ENCODE measurements at places on chromosomes 4 and X.

DNA sequence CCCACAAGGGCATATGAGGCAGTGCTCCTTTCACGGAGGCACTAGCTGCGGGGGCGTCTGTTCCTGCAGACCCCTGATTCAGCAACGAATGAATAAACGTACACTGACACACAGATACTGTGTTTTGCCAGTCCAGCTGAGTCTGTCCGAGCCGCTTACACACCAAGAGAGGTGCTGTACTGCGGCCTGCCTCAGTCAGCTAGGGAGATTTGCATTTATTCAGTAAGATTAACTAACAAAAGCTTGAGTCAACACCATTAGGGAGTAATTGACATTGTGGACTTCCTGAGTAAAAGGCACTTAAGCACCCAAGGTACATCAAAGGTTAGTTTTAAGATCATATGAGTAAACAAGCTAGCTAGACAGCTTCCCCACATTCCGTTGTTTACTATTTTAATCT, 31.0 kb upstream of the BEX4 start:
- DNase-seq: no peak

GRCh38 chr4:165301833-165302232, 25.6 kb upstream of the MSMO1 start:
- no peak for DNase-seq

- DNase-seq: no peak
These were observed 15.1 kb upstream of the NKX3-2 start for GRCh38 chr4:13559413-13559812.

DNA sequence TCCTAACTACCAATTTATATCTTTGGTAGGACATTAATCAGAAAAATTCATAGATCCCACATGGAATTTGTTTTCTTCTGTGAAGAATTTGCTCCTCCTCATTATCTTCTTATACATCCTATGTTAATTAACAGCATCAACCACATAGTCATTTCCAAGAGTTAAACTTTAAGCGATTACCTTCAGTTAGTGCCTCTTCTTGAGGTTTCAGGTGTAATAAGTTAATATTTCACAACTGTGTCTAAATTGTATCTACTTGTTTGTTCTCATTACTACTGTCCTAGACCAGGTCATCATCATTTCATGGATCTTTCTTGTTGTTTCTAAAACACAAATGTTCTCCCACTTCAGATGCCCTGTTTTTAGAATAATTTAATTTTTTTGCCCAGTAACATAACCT, 457.9 kb downstream of the FAT4 start:
- no peak for DNase-seq

- DNase-seq: no peak
These were observed 12.8 kb downstream of the TMPRSS11E start for GRCh38 chr4:68460085-68460484.

- DNase-seq: no peak
These were observed 46.7 kb downstream of the RUFY3 start for GRCh38 chr4:70768301-70768948.

- no peak for DNase-seq
These were observed 119.2 kb downstream of the IRF2 start for GRCh38 chr4:184355111-184355604.

GRCh38 chr4:158079661-158080060, 93.2 kb downstream of the GASK1B start:
- no peak for DNase-seq

GRCh38 chr4:54063229-54063628, 1.2 kb downstream of the CHIC2 start:
- DNase-seq: no peak

GRCh38 chr4:102247041-102247440, 98.2 kb downstream of the SLC39A8 start:
- no peak for DNase-seq

GRCh38 chrX:43121637-43122036, 343.7 kb upstream of the PPP1R2C start:
- no peak for DNase-seq

- DNase-seq: no peak
These were observed 477.6 kb upstream of the INTU start for GRCh38 chr4:127155116-127155515.

DNA sequence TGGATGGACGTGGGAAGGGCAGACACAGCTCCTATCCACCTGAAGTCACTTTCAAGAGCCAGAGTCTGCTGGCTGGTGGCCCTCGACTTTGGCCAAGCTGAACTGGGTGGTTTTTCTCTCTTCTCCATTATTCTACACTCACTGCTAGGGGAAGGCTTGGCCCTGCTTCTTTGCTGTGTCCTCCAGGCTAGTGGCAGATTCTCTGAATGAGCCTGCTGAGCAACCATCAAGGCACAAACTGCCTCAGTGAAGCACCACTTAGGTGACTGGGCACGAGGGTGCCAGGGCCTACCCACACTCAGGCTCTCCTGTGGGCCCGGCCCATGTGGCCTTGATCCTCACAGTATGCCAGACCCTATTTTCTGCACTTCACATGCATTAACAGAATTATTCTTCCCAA, 92.0 kb downstream of the PJA1 start:
- no peak for DNase-seq

DNA sequence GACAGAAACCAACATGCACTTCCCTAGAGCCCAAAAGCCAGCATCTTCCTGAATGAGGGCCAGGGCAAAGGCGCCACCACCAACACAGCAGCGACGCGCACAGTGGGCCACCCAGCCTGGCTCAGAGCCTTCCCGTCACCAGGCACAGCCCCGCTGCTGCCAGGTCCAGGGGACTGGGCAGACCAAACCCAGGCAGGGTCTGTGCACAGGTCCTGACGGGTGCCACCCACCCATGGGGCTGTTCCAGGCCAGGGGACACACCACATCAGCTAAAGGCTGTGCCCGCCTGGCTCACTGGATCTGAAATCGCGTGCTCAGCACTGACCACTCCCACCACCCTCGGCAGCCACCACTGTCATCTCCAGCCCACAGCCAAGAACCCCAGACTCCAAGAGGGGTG, 13.8 kb downstream of the FAM53A start:
- no peak for DNase-seq

GRCh38 chr4:21949073-21949457, 493 bp upstream of the KCNIP4 start:
- DNase-seq: no peak

DNA sequence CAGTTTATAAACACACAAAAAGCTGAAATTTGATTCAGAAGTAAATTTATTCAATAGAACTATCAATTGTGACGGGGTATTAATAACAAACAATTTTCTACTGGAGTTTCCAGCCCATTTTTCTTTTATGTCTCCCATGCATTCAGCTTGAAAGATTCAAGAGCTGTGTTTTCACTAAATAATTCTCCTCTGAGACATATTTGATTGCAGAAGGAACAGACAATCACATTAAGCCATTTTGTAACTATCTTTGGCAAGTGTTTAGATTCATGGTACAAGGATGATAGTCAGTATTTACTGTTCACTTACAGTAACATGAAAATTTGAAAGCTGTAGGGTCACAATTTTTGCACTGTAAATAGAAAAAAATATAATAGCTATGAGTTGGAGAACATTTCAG, 198.4 kb upstream of the TACR3 start:
- no peak for DNase-seq

DNA sequence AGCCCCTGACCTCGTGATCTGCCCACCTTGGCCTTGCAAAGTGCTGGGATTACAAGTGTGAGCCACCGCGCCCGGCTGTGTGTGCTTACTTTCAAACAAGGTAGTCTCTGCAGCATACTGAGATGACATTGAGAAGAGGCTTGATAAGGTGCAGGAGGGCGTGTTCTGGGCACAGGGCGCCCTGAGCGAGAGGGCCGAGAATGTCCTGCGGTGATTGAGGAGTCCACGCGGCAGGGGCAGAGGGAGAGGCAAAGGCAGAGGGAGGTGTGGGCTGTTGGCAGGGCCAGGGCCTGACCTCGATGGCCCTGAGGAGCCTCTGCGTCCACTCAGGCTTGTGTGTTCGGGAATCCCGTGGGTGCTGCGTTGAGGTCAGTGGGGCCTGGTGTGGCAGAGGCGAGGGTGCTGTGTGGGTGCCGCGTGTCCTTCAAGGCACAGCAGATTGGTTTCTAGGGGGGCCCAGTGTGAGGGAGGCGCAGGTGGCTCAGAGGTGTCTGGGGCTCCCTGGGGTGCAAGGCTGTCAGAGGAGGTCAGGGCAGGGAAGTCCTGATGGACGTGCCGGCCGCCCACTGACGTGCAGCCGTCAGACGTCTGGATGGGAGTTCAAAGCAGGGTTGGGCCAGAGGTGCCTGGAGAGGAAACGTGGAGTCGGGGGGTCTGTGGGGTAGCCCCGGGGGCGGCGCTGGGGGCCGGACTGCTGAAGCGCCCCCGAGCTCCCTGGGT, 12.1 kb downstream of the PCGF3 start:
- DNase-seq: no peak

- peak; percentile 33 for DNase-seq
These were observed 127.4 kb upstream of the SFRP2 start for GRCh38 chr4:153916273-153916755.

DNA sequence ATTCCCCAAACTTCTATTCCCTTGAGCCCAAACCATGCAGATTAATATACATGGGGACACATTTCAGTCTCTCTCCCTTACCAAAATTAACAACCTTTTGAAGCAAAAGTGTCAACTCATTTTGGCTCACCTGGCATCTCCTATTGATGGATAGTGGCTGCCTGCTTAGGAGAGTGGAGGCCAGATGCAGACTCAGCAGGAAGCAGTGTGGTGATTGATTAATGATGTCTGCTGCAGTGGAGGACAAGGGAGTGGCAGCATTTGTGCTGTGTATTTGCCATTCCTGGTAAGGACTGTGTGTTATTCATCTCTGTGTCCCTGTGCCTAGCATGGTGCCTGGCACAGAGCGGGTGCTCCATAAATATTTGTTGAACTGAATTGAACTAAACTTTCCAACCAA, 590.1 kb downstream of the RAB28 start:
- DNase-seq: no peak

GRCh38 chr4:20839957-20840356, 139.7 kb downstream of the PACRGL start:
- DNase-seq: no peak

DNA sequence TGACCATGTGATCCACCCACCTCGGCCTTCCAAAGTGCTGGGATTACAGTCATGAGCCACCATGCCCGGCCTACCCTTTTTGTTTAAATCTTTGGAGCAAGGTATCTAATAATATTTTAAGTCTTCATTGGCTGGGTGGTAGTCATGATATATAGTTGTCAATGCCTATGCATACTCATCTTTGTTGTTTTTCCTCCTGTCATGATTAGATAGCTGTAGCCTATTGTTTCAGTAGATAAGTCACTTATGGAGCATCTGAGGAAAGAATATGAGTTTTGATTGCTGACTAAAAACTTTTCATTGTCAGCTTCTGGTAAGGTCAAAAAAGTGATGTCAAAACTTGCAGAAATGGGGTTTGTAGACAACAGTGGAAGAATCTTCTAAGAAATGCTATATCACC, 119.8 kb downstream of the KDM6A start:
- DNase-seq: no peak

GRCh38 chrX:46381630-46382029, 163.6 kb downstream of the ZNF674 start:
- peak; percentile 2 for DNase-seq

DNA sequence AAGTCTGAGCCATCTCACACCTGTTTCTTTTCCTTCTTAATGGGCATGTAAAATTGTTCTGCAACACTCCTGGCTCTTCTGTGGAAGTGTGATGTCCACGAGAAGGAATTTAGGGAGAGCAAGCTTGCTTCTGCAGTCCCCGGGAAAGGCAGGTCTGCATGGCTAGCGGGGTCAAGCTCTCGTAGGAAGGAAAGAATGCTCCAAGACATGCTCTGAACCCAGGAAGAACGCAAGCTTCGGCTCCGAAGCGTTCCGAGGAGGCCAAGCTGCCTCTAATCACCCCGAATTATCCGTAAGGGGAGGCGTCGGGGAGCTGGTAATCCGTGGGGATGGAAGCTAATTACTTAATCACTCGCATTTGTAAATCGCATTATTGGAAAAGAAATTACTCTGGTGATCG, 177.7 kb downstream of the CRLF2 start:
- DNase-seq: no peak

DNA sequence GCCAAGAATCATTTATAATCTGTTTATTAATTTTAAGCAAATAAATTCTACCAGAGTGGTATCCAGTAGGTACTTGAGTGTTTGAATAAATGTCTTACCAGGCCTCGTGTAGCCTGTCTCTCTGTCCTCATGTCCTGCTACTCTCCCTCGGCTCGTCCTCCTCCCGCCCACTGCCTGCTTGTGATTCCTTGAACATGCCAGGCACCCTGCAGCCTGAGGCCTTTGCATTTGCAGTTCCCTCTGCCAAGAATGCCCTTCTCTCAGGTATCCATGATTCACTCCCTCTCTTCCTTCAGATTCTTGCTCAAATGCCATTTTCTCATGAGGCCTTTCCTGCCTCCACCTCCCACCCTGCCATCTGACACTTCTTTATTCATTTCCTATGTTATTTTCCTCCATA, 209.7 kb upstream of the PRPS2 start:
- no peak for DNase-seq

- DNase-seq: no peak
These were observed 44.5 kb downstream of the SHROOM4 start for GRCh38 chrX:50769389-50770063.

DNA sequence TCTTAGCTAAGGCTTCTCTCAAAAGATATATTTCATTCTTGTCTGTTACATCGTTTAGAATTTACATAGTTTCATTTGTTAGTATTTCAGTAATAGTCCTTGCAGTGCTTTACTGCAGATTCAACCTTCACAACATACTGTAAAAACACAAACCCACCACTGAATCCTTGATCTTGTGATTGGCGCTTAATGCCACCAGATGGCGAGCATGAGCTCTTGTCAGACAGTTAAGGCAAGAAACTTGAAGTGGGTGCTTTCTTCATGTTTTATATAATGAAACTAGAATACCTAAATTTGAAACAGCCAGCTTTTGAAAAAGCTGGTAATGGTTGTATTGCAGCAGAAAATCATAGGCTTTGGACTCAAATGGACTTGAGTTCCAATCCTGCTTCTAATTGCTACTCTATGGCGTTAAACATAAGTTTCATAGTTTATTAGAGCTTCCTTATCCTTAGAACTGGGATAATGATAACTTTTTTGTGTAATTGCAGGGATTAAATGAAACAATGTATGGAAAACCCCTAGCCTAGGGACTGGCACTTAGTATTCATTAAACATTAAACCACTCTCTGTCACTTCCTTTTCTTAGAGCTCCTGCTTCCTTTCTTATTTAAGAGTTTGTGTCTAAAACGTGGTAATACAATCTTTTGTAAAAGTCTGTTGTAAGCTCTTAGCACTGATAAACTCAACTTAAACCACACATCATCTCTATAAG, 95.1 kb downstream of the USP9X start:
- peak; percentile 16 for DNase-seq

GRCh38 chrX:85004255-85004654, 578 bp downstream of the APOOL start:
- no peak for DNase-seq

GRCh38 chrX:30649859-30650258, 3.4 kb upstream of the GK start:
- no peak for DNase-seq

- no peak for DNase-seq
These were observed 567.9 kb upstream of the HTR2C start for GRCh38 chrX:114015966-114016365.

All from activated T-cell treated with anti-CD3 and anti-CD28 coated beads for 24 hours (primary cell).